Articular chondrocyte of knee joint (primary cell): ENCODE measurements at places on chromosomes 1 and 21. TPM values are rescaled to one million over a fixed set of nuclear protein-coding genes. Genes with fewer than 3 reads are reported as not detected.

The AVPR1B gene
- total RNA-seq = not detected in 2 replicates

The DYNLT5 gene
- total RNA-seq = 0.52 and 3.4 TPM in 2 replicates

The SF3B4 gene
- total RNA-seq = 16.1 and 18.6 TPM in 2 replicates

The MNDA gene
- not detected in 2 replicates for total RNA-seq

The AGO1 gene
- total RNA-seq = 22.2 and 23.0 TPM in 2 replicates

The UBXN10 gene
- total RNA-seq = 0.32 and 0.39 TPM in 2 replicates

The DPT gene
- 5.6 and 7.6 TPM in 2 replicates for total RNA-seq

The DNASE2B gene
- not detected in 2 replicates for total RNA-seq

The FMO1 gene
- not detected in 2 replicates for total RNA-seq

The SIM2 gene
- total RNA-seq = 5.2 and 8.4 TPM in 2 replicates

The ANKRD65 gene
- total RNA-seq = 1.7 and 2.9 TPM in 2 replicates

The GJA4 gene
- total RNA-seq = 0.11 TPM in 1 of 2 replicates, not detected in the other

The OR2L13 gene
- total RNA-seq = not detected in 2 replicates

The CYYR1 gene
- total RNA-seq = under 0.01 TPM in 1 of 2 replicates, not detected in the other

The ELAPOR1 gene
- 0.39 and 0.54 TPM in 2 replicates for total RNA-seq

The CENPS gene
- 18.6 and 20.0 TPM in 2 replicates for total RNA-seq

The RAB3B gene
- 7.2 and 7.9 TPM in 2 replicates for total RNA-seq

The RNF186 gene
- not detected in 2 replicates for total RNA-seq

The DNAI4 gene
- 9.5 and 15.9 TPM in 2 replicates for total RNA-seq

The RGSL1 gene
- not detected in 2 replicates for total RNA-seq

The TRNAU1AP gene
- 26.6 and 31.8 TPM in 2 replicates for total RNA-seq

The ZFP69B gene
- 3.5 and 3.9 TPM in 2 replicates for total RNA-seq

The APOBEC4 gene
- total RNA-seq = not detected in 2 replicates

The CBR3 gene
- total RNA-seq = 30.1 and 37.6 TPM in 2 replicates

The SOAT1 gene
- 52.9 and 61.0 TPM in 2 replicates for total RNA-seq

The RAB25 gene
- 0.13 TPM in 1 of 2 replicates, not detected in the other for total RNA-seq

The NGF gene
- total RNA-seq = 7.2 and 12.6 TPM in 2 replicates

The HNRNPU gene
- 358 and 370 TPM in 2 replicates for total RNA-seq

The TOMM20 gene
- total RNA-seq = 115 and 124 TPM in 2 replicates

The LELP1 gene
- not detected in 2 replicates for total RNA-seq

The FAM72C gene
- 0.13 and 0.76 TPM in 2 replicates for total RNA-seq

The PDZK1 gene
- 0.39 and 1.5 TPM in 2 replicates for total RNA-seq

The SLFNL1 gene
- 0.43 and 0.65 TPM in 2 replicates for total RNA-seq

The PTPRC gene
- under 0.01 TPM in 1 of 2 replicates, not detected in the other for total RNA-seq

The RCAN3 gene
- 11.1 and 13.2 TPM in 2 replicates for total RNA-seq

The CNR2 gene
- not detected in 2 replicates for total RNA-seq

The HHIPL2 gene
- 14.1 and 17.5 TPM in 2 replicates for total RNA-seq

The SLC9C2 gene
- total RNA-seq = under 0.01 TPM in 1 of 2 replicates, not detected in the other

The NDUFS2 gene
- 63.6 and 75.3 TPM in 2 replicates for total RNA-seq

The UBL4B gene
- 0.13 and 0.32 TPM in 2 replicates for total RNA-seq

The PTPRF gene
- 22.5 and 30.6 TPM in 2 replicates for total RNA-seq

The ZNF593OS gene
- not detected in 2 replicates for total RNA-seq

The OR2G6 gene
- under 0.01 TPM in 1 of 2 replicates, not detected in the other for total RNA-seq

The RBP7 gene
- 0.39 TPM in 1 of 2 replicates, not detected in the other for total RNA-seq

The COL11A1 gene
- total RNA-seq = 44.3 and 156 TPM in 2 replicates

The IL6R gene
- total RNA-seq = 6.3 and 10.2 TPM in 2 replicates

The LCE6A gene
- total RNA-seq = not detected in 2 replicates

The NEK2 gene
- 9.7 and 15.0 TPM in 2 replicates for total RNA-seq

The C1orf53 gene
- total RNA-seq = 2.8 and 3.9 TPM in 2 replicates

The RGS13 gene
- not detected in 2 replicates for total RNA-seq

The TMEM200B gene
- total RNA-seq = 13.4 and 13.7 TPM in 2 replicates

The TNNI3K gene
- 0.91 and 1.6 TPM in 2 replicates for total RNA-seq

The CNTN2 gene
- 0.39 and 0.86 TPM in 2 replicates for total RNA-seq
